Nephron progenitor cell (in vitro differentiated cells): ENCODE measurements at places on chromosomes 16 and 17.

DNA sequence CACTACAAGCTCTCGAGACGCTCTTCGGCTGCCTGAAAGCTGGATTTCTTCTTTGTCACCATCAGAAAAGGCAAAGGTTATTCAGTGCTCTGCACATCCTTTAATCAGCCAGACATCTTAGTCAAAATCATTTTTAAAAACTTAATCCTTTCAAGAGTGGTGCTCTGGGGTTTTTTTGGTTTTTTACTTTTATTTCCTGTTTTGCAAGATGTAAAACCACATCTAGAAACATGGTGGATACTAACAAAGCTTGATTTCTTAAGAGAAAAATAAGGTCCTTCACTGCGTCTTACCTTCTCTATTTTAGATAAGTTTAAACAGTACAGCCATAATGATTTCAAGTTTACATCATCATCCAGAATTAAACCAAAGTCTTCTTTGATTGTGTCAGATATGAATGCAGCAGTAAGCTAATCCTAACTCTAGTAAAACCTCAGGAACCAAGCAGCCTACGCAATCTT, 6.3 kb downstream of the ANKRD11 start:
- DNase-seq, result no peak

DNA sequence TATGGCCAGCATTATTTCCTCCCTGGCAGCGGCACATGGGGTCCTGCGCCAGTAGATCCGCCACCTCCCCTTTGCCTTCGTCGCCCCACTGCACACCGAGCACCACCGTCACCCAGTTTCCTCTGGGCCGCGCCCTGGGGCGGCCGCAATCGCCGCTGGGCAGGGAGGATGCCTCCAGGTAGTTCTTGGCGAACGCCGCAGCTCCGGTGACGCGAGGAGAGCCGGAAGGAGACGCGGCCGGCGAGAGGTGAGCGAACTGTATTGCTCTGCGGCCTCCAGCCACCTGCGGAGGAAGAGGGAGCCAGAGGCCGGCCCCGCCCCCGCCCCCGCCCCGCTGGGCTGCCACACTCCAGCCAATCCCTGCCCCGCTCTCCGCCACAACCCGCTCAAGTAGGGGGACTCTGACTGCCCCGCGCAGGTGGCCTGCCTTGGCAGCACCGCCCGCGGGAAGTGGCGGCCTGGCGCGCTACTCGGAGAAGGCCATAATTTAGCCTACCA, 11.8 kb upstream of the SLFN13 start:
- peak; percentile 72 for DNase-seq

DNA sequence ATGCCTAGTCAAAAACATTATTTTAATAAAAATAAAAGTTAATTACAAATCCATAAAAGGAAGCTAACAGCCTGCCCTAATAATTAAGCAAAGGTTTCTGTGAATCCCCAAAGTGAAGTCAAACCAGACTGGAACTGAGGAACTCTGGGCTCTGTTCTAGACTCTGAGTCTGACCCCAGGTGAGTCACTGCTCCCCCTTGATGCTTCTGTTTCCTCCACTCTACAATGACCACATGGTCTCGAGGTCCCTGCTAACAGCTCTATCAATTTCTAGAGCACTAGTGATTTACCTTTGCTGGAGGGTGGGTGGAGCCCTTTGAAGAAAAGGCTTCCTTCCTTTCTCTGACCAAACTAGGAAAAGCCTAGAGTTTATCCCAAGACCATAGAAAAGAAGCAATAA, 32.4 kb downstream of the XPO6 start:
- no peak for DNase-seq

DNA sequence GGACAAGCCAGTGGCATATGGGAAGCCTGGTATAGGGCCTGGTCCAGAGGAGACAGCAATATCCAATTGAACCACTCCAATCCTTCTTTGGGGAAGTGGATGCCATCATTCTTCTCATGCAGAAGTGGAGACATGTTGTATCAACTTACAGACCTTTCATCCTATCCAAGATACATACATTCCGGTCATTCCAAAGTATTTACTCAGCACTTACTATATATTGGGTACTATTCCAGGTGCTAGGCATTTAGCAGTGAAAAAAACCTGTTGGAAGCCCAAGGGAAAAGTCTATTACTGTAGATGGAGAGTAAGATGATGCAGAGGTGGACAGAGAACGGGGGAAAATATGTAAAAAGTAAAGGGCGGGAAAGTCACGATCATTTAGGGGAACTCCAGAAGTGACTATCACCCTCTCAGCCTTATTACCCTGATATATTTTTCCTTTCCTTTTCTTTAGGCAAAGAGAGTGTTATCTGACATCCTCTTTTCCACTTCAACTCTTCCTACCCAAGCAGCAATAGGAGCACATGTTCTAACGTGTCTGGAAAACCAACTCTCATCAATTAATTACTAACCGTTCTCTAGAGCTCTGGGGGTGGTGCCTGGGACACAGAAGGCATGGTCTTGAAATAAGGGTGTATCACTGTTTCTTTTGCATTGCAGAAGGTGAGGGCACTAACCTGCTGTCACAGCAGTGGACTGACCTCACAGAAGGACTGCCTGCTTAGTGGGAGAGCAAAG, 210.1 kb upstream of the MAF start:
- no peak for DNase-seq

GRCh38 chr17:81582749-81583148, 30.6 kb upstream of the FAAP100 start:
- peak; percentile 14 for DNase-seq

- no peak for DNase-seq
These were observed 163.3 kb downstream of the HS3ST4 start for GRCh38 chr16:25855063-25855462.

- DNase-seq, result no peak
These were observed 788.7 kb upstream of the GOT2 start for GRCh38 chr16:59522826-59523225.

DNA sequence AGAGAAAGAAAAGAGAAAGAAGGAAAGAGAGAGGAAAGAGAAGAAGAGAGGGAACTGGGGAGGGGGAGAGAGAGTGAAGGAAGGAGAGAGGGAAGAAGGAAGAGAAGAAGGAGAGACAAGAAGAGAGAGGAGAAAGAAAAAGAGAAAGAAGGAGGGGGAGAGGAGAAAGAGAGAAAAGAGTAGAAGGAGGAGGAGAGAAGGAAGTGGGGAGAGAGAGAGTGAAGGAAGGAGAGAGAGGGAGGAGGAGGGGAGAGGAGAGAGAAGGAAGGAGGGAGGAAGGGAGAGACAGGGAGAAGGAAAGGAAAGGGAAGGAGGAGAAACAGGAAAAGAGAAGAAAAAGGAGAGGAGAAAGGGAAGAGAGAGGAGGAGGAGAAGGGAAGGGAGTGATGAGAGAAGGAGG, 208.5 kb downstream of the MAF start:
- no peak for DNase-seq

- DNase-seq, result no peak
These were observed 1130.4 kb downstream of the CDH8 start for GRCh38 chr16:60905811-60906210.

DNA sequence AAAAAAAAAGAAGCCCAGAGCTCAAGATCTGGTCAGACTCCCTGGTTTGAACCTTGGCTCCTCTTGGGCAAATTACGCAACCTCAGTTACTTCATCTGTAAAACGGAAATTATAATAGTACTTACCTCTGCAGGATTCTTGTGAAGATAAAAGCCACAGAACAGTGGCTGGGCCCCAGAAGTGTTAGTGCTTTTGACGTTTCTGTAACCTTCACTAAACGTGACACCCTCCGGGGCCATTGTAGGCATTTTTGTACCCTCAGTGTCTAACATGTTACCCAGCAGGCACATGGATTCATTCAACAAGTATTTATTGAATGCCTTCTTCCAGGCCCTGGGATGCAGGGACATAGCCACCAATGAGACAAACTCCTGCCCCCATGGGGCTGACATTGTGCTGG, 58.0 kb downstream of the PITPNC1 start:
- DNase-seq, result no peak

- DNase-seq, result no peak
These were observed 38.4 kb downstream of the ADCY7 start for GRCh38 chr16:50304467-50305440.

DNA sequence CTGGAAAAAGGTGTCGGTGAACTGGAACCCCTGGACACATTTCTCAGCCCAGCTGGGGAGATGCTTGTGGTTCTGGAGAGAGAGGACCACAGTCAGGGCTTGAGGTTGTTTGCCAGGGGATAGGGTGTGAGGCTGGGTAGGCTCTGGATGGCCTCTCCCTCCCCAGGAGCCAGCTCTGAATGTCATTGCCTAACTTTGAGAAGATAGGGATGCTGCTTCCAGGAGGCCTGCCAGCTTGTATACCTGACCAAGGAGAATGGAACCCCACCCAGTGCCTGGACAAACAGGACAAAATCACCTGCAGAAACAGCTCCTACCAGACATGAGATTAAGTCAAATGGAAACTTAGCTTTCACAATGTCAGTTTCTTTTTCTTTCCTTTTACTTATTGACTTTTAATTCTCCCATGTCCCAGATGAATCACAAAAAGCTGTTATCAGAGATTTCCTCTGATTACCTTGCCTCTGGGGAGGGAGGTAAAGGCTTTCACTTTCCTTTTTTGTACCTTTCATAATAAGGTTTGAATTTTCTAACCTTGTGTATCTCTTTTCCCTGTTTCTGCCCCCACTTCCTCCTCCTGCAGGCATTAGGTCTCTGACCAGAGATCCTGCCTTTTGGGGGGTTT, 29.8 kb upstream of the PLLP start:
- no peak for DNase-seq

GRCh38 chr16:68402748-68403040, 45.6 kb downstream of the SMPD3 start:
- DNase-seq, result no peak

- no peak for DNase-seq
These were observed 154.4 kb downstream of the AXIN2 start for GRCh38 chr17:65407017-65407416.

- DNase-seq, result no peak
These were observed 23.4 kb upstream of the LITAF start for GRCh38 chr16:11610121-11610505.

- no peak for DNase-seq
These were observed 32.4 kb upstream of the ENPP7 start for GRCh38 chr17:79698146-79698846.

GRCh38 chr16:50208460-50208931, 55.4 kb downstream of the TENT4B start:
- DNase-seq, result no peak

DNA sequence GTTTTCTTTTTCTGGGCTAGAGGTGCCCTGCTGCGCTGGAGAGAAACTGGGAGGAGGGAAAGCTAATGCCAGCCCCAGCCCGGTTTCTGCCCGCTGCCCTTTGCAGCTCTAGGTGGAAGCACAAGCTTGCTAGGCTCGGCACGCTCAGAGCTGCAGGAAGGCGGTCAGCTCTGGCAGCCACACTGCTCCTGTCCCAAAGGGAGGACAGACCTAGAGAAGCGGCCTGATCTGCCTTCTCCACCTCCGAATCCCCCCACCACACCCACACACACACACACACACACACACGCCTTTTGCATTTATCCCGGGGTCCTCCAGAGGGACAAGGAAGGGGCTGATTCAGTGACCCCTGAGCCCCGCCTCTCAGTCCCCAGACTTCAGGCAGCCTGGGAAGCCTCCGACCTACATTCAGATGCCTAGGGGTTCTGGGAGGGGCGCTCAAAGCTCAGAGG, 418.1 kb downstream of the SOX9 start:
- DNase-seq, result peak; percentile 34

DNA sequence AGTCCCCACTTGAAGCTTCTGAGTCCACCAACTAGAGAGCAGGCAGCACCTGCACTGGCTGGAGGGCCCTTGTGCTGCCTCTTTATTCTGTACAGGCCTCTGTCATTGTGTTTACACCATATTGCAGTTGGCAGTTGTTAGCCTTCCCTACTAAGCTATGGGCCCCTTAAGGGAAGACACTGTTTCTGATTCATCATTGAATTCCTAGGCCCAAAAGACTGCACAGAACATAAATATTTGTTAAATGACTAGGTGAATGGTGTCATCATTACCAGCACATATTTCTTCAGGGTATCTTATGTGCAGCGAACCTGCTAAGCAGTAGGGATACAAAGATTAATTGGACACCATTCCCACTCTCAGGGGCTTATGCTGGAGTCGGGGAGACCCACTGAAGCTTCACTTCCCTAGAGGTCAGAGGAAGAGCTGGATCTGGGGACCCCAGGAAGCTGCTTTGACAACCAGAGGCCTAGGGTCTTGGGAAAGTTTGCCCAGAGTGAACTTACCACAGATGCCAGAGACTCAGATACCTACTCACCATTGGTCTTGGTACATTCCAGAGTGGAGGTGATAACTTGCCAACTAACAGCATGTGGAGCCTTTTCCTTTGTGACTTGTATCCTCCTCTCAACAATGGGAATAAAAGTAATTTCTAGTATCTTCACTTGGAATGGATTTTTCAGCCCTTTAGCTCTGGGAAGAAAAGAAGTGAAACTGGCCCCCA, 28.7 kb upstream of the DDX52 start:
- DNase-seq, result no peak

DNA sequence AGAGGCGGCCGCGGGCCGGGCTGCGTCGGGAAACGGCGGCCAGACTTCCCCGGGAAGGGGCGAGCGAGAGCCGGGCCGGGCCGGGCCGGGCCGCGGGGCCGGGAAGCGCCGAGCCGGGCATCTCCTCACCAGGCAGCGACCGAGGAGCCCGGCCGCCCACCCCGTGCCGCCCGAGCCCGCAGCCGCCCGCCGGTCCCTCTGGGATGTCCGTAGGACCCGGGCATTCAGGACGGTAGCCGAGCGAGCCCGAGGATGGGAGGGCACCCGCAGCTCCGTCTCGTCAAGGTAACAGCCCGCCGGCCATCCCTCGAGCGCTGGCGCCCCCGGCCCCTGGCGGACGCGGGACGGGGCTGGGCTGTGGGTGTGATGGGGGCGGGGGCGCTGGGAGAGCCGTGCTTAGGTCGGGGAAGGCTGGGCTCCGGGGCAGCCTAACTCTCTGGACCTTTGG, at the start of gene CRHR1:
Gene CRHR1, plus strand, starts transcription at position 28 of the 448 bp plus-strand sequence. Its CDS starts 225 bp downstream, at position 253.
- DNase-seq, result peak; percentile 57

DNA sequence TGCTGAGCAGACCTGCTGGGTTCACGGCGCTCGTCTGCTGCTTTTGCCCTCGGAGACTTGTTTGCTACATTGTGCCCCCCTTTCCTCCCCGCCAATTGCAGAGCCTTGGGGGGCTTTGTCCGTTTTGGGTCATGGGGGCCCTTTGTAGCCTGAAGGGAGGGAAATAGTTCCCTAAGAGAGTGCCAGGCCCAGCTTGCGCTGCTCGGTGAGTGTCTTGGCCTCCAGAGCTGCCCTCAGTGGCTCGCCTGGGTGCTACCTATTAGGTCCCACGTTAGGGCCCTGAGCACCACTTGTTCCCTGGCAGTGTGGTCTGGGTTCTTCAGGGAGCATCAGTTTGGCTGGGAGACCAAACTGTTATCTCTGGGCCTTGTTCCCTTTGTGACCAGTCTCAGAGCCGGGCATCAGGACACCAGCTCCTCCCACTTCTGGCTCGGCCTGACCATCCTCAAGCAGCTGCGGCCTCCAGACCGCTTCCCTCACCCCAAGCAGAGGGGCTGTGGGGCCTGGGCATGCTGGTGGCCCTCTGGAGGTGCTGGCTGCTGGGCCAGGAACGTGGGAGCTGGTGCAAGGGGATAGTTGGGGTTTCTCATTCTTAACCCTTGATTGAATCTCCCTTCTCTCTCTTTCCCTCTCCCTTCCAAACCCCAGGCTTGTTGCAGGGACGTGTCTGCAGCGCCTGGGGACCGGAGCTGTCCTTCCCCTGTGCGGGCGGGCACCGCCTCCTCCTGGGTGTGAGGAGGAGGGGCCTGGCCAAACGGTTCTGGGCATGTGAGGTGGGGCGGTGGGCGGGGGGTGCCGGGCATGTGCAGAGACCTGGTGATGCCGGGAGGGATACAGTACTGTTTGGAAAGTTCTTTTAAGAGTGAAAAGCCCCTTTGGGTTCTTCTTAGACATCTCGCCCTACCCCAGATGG, 16.0 kb upstream of the ITGB4 start:
- DNase-seq, result no peak

- no peak for DNase-seq
These were observed 5.0 kb downstream of the LITAF start for GRCh38 chr16:11581678-11582077.
